Renal pelvis (tissue), 12 donors: ENCODE measurements at places on chromosomes 7 and 10. TPM values are rescaled to one million over a fixed set of nuclear protein-coding genes. Genes with fewer than 3 reads are reported as not detected.

The WDR37 gene
- polyA plus RNA-seq, result 16.1 TPM

The TMEM196 gene
- not detected for polyA plus RNA-seq

The CALCR gene
- polyA plus RNA-seq, result 0.78 TPM

The RPEL1 gene
- 0.11 TPM for polyA plus RNA-seq

- DNase-seq, result no peak
Measured at GRCh38 chr7:80231707-80232106, 97.1 kb downstream of the GNAI1 start.

GRCh38 chr7:44081266-44081748 lies 1.0 kb downstream of the POLM start:
- no peak for DNase-seq

- DNase-seq, result no peak
Measured at GRCh38 chr10:121171825-121172787, 320.9 kb downstream of the WDR11 start.

DNA sequence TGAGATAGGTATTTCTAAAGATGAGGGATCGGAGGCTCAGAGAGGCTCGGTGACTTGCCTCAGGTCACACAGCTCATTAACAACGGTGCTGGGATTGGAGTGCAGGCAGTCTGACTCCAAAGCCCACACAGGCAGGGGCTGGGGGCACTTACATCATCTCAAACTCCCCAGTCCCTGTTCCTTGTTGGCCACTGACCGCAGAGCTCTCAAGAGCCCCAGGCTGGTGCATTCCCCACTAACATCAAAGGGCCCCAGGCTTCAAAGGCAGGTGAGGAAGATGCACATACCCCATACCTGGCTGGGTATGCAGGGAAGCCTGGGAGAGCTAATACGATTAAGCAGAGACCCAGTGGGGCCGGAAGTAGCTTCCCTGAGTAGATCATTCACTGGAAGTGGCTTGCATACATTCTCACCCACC lies 13.7 kb upstream of the NODAL start:
- no peak for DNase-seq

- no peak for DNase-seq
Measured at GRCh38 chr10:29229258-29229705, 59.6 kb upstream of the LYZL1 start.

DNA sequence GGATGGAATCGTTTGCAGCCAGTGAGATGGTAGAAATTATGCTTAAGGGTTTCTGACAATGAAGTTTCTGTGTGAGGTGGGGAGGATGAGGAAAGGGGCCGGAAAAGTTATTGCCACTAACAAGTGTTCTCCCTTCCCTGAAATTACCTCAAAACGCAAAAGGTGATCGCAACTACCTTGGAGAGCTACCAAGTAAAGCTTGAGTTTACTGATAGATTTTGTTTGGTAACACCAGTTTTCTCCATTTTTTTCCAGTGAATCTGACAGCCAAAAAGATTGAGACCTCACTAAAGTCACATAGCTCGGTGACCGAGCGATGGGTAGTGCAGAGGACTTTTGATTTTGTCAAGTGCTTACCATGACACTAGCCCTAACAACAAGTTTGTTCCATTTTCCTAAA lies 1.6 kb downstream of the SUV39H2 start:
- DNase-seq, result peak; percentile 10

GRCh38 chr7:2805213-2805944 lies 38.7 kb downstream of the GNA12 start:
- no peak for DNase-seq

GRCh38 chr10:114709984-114710383 lies 51.9 kb upstream of the ABLIM1 start:
- no peak for DNase-seq

DNA sequence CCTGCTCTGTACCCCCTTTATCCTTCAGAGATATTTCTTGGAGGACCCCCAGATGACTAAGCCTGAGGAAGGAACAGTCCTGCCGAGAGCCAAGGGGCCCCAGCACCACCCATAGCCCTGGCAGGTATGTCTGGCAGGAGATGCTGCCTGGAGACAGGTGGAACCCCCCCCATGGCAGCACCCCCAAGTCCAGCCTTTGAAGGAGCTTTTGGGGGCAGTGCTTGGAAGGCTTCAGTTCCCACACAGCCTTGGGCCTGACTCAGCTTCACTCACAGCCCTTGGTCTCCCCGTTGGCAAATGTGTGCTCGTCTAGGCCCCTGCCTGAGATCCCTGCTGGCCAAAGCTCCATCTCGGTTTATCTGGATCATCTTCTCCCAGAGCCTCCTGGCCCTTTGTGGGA lies 23.0 kb upstream of the PCBD1 start:
- no peak for DNase-seq

GRCh38 chr10:120011359-120012130 lies 119.0 kb downstream of the SEC23IP start:
- no peak for DNase-seq

DNA sequence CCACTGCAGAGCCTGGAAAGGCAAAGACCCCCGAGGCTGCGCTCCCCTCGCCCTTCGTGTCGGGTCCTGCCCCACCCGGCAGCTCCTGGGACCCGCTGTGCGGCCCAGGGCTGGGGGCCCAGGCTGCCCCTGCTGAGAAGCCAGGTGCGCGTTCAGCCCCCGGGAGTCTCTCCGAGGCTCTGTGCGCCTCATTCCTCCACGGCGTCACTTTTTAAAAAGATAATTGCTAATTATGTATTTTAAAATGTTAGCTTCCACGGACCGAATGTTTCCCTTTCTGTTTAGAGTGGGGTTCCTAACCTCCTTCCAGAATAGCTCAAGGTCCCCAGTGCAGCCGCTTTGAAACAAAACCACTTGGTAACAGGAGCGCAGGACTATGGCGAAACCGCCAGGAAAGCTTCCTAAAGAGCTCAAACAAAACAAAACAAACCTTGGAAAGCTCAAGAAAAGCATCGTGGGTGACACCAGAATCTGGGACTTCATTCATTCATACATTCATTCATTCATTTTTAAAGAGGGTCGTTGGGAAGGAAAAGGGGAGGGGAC lies 45.6 kb downstream of the PDIA4 start:
- no peak for DNase-seq

DNA sequence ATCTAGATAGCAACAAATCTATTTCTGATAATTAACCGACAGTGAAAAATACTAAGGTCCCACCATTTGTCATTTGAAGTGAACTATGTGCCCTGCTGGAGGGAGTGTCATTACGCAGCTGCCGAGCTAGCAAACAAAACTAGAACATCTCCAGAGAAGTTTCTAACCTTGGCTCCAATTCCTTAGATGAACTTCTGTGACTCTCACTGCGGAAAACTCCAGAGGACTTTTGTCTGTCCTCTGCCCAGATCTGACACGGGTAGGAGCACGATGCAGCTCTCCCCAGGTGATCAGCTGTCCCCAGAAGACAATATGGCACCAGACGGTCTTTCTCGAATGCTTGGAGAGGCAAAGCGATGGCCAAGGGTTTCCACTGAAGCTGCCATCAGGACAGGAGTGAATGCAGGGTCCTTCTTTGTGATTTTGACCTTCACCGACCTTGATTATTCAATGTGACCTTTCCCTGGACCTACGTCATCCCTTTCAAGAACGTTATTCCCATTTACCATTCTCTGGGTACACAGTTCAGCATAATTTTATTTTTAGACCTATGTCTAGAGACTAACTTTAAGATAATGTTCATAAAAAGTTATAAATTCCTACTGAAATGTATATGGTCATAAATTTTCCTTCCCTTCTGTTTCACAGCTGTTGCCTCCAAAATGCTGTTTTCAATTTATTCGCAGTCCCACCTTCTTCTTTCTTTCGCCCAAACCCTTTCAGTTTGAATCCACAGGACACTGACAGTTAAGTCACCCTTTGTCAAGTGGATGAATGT lies 116.7 kb upstream of the C7orf33 start:
- no peak for DNase-seq

GRCh38 chr10:113549856-113550255 lies 3.0 kb upstream of the HABP2 start:
- no peak for DNase-seq

GRCh38 chr10:101724446-101724845 lies 29.5 kb upstream of the FBXW4 start:
- DNase-seq, result no peak

DNA sequence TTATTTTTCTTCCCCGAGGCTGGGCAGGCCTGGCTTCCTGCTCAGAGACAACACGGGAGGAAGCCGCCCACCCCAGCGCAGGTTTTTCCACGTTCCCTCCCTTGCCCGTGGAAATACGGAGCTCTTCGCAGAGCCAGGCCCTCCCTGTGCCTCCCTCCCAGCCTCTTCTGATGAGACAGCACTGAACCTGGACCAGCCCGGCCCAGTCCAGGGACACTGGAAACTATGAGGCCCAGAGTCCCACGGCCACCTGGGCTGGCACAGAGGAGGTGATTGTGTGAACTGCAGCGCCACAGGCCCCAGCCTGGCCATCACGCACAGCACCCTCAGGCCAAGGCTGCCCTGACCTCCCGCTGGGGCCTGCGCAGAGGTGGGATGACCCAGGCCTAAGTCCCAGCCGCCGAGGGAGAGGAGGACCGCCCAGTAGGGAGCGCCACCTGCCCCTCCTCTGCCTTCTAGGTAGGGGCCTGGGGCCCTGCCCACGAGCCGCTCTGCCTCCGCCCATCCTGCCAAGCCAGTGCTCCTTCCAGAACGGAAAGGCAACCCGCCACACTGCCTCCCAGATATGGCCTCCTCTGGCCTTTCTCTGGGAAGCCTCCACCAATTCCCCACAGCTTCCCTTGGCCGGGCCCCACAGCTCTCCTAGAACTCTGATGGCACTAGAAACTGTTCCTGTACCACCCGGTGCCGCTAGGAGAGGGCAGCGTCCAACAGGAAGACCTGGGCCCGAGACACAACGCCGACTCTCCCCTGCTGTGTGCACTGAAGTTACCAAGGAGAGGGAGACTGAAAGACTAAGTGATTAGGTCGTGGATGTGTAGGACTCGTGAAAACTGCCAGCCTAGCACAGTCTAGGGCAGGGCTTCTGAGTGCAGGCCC lies 57.2 kb downstream of the PROSER2 start:
- DNase-seq, result no peak
